Activated CD4-positive, alpha-beta T cell treated with anti-CD3 and anti-CD28 coated beads, Interleukin-10, Interleukin-2, amounts not matched to agents 100 ng/mL and 50 ng/mL, durations not matched to agents 16 hours and 8 hours (primary cell): ENCODE measurements at places on chromosomes 6 and 20.

DNA sequence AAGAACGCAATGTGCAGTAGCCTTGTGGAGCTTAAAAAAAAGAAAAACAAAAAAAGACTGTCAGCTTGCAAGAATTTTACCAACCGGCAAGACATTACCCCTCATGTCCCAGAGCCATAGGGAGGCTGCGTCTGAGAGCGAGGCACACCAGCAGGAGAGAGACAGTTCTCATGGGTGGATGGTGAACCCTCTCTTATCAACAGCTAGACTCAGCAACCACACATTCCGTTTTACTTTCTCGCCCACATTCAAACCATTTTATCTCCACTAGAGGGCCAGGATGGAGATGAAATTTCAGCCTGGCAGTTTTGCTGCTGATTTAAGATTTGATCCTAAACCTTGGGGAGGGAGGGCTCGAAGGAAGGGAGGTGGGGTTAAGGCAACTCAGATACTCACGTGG is 247.0 kb downstream of the ATXN1 start:
- DNase-seq, result peak; percentile 64

DNA sequence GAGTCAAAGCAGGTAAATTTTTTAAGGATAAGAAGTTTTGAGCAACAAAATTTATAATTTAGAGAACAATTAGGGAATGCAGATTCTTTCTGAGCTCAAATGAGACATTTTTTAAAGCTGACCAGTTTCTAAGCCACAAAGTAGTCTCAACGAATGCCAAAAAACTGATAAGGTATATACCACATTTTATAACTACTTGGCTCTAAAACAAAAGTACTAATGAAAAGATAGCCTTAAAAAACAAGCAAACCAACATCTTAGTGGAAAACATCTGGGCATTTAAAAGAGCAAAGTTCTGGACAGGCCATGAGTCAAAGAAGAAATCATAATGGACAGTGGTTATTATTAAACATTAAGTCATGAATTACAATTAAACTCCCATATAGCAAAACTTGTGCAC is 23.2 kb upstream of the RNF146 start:
- no peak for DNase-seq

DNA sequence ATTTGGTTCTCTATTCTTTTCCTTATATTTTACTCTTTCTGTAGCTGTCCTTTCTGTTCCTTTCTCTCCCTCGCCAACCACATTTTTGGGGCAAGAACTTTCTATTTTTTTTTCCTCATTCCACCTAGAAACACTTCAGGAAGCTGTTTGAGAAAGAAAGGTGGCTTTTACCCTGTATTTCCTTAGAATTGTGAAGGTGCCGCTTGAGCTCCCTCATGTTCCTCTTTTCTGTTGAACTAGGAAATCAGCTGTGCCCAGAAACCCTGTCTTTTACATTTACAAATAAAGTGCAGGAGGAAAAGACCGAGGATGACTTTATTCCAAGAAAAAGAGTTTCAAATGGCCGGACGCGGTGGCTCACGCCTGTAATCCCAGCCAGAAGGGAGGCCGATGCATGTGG is 38.2 kb downstream of the OR2B2 start:
- DNase-seq, result no peak

- no peak for DNase-seq
Observed at GRCh38 chr20:63123331-63123741, 92.6 kb downstream of the YTHDF1 start.

DNA sequence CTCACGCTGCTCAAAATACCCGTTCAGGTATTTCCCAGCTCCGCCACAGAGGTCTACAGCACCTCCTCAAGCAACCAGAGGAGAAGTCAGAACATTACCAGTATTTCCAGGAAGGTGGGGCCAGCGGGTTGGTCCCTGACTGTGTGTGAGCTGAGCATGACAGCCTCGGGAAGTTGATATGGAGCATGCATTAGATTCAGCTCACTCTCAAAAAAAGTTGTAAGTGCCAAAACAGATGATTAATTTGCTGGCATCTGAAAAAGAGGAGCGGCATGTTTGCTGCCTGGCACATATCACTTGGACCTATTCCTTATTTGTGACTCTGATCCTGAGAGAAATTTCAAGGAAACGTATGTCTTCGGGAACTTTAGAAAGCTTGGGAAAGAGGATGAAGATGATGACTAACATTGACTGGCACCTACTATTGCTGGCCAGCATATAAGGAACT is 32.3 kb downstream of the ELOVL2 start:
- no peak for DNase-seq

GRCh38 chr6:135909737-135910387 is 58.4 kb downstream of the PDE7B start:
- peak; percentile 73 for DNase-seq

- no peak for DNase-seq
Observed at GRCh38 chr6:114346451-114346850, 3.6 kb upstream of the HS3ST5 start.

GRCh38 chr6:133300896-133301295 is 59.7 kb downstream of the EYA4 start:
- DNase-seq, result no peak

- no peak for DNase-seq
Observed at GRCh38 chr6:140817176-140817575, 1315.5 kb upstream of the GJE1 start.

DNA sequence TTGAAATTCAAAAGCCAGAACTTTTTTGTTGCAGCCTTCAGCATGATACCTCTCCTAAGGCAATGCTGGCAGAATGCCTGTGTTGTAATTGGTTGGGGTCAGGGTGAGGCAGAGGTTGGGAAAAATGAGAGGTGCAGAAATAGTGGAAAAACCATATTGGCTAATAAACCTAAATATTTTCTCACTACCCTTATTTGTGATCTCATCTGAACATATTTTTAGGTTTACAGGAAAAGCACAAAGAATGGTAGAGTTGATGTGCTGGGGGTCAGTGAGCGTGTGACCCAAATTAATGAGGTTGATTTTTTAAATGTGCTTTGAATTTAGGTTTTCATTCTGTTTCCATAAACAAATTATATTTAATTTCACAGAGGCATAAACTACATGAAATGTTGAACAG is 437.3 kb downstream of the HDGFL1 start:
- no peak for DNase-seq

DNA sequence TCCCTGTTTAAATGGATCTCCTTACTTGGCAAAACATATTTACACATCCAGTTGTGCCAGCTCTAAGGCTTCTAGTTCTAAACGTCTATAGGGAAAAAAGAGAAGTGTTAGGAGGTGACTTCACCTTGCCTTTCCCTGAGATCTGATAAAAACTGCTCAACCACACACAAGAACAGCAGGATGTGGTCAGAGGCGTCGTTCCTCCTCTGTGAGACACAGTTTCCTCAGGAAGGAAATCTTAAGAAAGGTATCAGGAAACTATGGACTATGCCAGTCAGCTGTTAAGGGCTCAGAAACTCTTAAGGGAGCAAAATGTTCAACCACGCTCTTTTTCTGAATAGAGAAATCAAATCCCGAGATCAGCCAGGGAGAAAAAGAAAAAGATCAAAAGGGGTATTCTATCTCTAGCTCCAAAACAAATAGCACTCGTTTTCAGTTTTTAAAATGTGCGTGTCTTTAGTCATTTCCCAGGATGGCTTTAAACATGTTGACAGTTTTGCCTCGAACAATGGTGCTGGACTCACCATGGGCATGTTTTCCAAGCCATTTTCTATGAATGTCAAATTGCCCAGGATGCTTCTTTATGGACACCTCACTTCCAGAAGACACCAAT is 154.5 kb downstream of the HACE1 start:
- peak; percentile 67 for DNase-seq

DNA sequence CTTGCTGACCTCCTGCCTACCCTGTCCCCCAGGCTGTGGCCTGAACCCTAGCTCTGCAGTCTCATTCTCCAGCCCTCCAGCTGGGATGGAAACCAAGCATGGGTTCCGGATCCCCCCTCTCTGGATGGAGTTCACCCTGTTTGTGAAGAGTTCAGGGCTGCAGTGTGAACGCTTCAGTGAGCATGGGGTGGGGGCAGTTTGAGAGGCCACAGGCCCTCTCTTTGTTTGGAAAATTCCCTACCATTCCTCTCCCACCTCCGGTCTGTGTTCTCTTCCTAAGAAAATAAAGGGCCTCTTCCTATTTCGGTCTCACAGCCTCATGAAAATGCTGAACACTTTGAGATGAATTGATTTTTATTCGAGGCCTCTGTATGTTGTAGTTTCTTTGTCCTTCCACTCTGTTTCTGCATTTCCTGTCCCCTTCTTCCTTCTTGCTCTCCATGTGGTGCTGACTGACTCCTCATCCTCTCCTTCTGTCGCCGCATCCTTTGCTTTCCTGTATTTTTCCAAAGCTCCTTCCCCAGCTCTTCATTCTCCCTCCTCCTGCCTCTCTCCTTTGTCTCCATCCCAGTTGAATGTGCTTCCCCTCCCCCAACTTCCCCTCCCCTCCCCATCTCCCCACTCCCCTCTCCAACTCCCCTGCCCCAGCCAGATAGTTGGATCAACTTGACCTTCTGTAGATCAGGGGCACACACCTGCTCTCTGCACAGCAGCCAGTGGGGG is 2.4 kb upstream of the KCNK5 start:
- DNase-seq, result no peak

DNA sequence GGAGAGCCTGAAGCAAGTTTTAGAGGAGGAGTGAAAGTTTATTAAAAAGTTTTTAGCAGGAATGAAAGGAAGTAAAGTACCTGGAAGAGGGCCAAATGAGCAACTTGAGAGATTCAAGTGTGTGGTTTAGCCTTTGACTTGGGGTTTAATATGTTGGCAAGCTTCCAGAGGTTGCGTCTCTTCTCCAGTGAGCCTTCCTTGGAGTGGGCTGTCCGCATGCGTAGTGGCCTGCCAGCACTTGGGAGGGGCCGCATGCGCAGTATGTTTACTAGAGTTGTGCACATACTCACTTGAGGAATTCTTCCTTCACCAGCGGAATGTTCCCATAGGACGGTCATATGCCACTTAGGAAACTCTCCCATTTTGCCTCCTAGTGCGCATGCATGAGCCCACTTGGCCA is 235.2 kb downstream of the ALDH8A1 start:
- no peak for DNase-seq

GRCh38 chr20:49979030-49979832 is 3.5 kb upstream of the SNAI1 start:
- peak; percentile 67 for DNase-seq
